ENCODE measurements at places on chromosomes 1 and 21. TPM values are rescaled to one million over a fixed set of nuclear protein-coding genes. Genes with fewer than 3 reads are reported as not detected.

- no peaks in the 10 kb centered on the region for H3K27me3 ChIP-seq
- H3K36me3 ChIP-seq, result no peaks in the 10 kb centered on the region
- no peak overlapping the region for H3K4me3 ChIP-seq
- peaks cover 35% of the 10 kb centered on the region for H3K4me1 ChIP-seq
- no peak for DNase-seq
Observed at GRCh38 chr1:205930195-205930577, 13.1 kb downstream of the SLC26A9 start.

Gene OR6K3
- not detected for total RNA-seq

Gene MASP2
- 0.92 TPM for total RNA-seq

- DNase-seq, result no peak
- H3K27me3 ChIP-seq, result no peaks in the 10 kb centered on the region
- H3K27ac ChIP-seq, result peak overlapping the region; percentile 56
Observed at GRCh38 chr1:17440074-17440826, 773 bp upstream of the RCC2 start.

DNA sequence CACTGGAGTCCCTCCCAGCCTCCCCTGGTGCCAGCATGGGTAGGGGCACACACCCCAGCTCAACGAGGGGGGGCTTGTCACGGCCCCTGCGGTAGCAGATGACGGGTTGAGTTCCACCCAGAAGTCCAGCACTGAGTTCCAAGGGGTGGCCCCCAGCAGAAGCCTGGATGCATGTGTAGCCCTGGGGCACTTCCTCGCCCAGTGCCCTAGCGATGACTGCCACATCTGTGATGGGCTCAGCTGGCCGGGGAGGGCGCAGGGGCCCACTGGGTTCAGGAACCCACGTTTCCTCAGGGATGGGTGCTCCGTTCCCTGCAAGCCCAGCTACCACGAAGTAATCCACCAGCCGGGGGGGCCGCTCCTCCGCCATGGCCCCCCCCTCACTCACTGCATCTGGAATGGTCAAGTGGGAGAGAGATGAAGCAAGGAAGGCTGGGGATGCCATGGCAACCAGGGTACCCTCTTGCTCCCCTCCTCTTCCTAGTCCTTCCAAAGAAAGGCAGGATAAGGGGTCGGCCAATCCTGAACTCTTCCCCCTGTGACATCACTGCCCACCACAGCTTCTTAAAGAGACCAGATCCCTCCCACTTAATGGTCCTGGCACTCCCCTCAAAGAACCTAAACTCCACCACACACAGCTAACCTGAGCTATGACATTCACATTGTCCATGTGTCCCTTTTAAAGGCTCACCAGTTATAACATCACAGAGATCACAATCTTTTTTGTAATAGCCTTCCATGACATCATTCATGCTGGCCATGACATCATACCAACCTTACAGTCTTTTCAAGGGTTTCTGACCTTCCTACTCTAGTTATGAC lies 2.3 kb downstream of the DENND4B start:
- no peak overlapping the region for H3K27ac ChIP-seq
- H3K4me1 ChIP-seq, result peaks cover 13% of the 10 kb centered on the region
- no peak overlapping the region for H3K4me3 ChIP-seq
- H3K27me3 ChIP-seq, result no peaks in the 10 kb centered on the region
- no peak for DNase-seq

Gene EIF3I
- total RNA-seq, result 413 TPM

Gene PRDM16
- total RNA-seq, result 0.17 TPM

DNA sequence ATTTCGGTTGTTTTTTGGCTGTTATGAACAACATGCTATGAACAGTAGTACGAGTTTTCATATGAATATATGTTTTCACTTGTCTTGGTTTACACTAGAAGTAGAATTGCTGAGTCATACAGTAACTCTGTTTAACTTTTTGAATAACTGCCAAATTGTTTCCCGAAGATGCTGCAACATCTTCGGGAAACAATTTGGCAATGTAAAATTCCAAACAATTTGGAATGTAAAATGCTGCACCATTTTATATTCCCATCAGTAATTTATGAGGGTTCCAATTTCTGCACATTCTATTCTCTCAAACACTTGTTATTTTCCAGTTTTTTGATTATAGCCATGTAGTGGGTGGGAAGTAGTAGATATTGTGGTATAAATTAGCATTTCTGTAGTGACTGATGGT lies 11.6 kb downstream of the PCBP3 start:
- no peaks in the 10 kb centered on the region for H3K4me1 ChIP-seq
- H3K27ac ChIP-seq, result no peak overlapping the region
- no peaks in the 10 kb centered on the region for H3K27me3 ChIP-seq
- DNase-seq, result peak; percentile 55
- H3K4me3 ChIP-seq, result no peak overlapping the region
